ENCODE measurements at places on chromosomes 13 and 19.

- no peak for DNase-seq
Observed at GRCh38 chr19:30877661-30878113, 471.5 kb downstream of the TSHZ3 start.

DNA sequence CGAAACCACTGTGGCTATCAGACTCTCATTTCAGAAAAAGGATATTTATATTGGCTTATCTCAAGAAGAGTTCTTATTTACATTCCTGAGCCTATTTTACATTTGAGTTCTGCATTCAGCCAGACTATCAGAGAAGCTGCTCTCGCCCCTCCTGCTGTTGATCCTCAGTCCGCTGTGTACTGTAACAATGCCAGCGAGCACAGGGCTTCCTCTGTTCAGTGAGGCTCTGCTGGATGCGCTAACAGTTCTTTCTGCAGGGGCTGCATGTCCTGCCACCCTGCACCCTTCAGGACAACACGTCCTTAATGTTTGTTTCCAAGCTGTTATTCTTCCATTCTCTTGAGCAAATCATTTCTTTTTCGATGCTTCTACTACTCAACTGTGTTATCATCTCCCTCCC is 463.7 kb upstream of the SGCG start:
- DNase-seq, result no peak

DNA sequence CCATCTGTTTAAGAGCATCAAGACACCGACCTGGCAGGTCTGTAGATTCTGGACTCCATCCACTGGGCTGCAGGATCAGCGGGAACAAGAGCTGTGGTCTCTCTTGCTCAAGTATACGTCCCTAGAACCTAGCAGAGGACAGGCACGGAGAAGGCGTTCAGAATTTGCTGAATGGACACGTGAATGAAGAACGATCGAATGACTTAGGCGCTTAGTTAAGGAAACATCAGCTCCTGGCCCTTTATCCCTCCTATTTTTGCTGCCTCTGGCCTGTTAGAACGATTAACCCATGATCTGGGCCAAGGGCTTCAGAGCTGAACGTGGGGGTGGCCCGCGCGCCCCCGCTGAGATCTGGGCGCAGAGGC is 953 bp downstream of the DZIP1 start:
- DNase-seq, result no peak

- DNase-seq, result no peak
Observed at GRCh38 chr13:25980255-25980654, 71.6 kb downstream of the SHISA2 start.

DNA sequence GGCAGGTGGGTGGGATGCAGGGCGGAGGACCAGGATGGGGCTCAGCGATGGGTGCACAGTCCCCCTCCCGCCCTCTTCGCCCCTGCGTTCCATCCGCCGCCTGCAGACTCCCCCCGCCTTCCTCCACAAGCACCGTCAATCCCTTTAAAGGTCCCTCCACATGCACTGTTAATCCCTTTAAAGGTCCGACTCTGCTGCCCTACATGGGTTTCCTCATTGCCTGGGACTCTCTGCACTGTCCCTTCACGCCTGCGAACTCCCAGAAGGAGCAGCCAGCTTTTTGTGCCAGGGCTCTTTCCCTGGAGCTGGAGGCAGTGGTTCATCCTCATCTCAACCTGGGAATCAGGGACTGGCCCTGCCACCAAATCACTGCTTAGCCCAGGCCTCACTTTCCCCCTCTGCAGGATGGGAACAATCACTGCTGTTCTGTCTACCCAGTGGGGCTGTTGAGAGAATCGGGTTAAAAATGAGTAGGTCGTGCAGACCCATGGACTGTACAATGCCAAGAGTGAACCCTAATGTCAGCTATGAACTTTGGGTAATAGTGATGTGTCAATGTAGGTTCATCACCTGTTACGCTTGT is 20.4 kb downstream of the ZNF574 start:
- no peak for DNase-seq

DNA sequence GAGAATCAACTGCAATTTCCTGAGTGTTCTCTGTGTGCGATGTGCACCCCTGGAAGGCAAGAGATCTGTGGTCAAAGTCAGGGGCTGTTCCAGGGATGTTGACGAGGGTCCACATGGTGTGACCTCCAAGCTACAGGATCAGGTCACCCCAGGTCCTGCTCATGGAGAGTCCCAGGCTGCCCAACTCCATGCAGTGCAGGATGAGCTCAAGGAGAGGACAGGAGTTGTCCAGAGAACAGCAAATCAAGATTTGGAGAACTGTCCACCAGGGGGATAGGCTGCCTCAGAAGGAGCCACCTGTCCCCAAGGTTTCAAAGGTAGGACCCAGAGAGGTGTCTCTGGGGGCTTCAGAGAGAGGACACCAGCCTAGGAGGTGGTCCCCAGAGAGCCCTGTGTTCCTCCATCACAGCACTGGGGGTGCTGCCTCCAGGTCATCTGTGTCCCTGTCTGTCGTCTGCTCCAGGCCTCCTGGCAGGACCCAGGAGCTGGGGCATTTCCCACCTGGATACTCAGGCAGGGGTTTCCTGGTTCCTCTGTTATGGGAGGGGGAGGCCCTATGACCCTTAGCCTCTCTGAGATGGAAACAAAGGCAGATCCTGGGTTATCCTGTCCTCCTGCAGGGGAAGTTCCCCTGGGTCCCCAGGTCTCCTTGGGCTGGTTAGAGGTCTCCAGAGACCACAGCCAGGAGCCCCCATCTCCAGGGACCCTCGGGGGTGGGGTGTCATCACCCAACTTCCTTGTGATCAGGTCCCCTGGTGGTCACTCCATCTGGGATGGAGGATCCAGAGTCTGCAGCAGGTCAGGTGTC is 2.1 kb upstream of the CEACAM7 start:
- no peak for DNase-seq

- no peak for DNase-seq
Observed at GRCh38 chr13:55577082-55577846, 1563.5 kb upstream of the PRR20A start.

DNA sequence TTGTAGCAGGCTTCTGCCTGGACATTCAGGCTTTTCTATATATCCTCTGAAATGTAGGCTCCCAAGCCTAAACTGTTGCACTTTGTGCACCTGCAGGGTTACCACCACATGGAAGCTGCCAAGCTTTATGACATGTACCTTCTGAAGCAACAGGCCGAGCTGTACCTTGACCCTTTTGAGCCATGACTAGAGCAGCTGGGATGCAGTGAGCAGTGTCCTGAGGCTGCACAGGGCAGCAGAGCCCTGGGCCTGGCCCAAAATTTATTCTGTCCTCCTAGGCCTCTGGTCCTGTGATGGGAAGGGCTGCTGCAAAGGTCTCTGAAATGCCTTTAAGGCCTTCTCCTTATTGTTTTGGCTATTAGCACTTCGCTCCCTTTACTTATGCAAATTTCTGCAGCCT is 23.5 kb upstream of the CD177 start:
- DNase-seq, result no peak

- no peak for DNase-seq
Observed at GRCh38 chr19:48946463-48947257, 8.0 kb upstream of the BAX start.

DNA sequence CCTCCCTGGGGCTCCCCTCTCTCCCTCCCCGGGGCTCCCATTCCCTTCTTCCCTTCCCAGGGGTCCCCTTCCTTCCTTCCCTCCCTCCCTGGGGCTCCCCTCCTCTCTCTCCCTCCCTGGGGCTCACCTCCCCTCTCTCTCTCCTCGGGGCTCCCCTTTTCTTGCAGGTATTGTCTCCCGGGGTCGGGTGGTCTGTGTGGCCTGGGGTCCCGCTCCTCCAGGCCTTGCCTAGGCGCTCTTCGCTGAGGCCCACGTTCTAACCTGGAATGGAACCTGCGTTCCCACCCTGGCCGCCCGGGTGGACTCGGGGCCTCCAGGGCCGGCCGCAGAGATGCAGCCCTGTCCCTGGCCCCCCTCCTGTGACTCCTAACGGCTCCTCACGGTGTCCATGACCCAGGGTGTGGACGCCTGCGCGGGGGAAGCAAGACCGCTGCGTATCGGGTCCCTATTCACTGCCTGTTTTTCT is 940 bp upstream of the DCUN1D2 start:
- no peak for DNase-seq

- DNase-seq, result no peak
Observed at GRCh38 chr19:13902993-13903555, 2.8 kb downstream of the BRME1 start.

- no peak for DNase-seq
Observed at GRCh38 chr13:40192858-40193257, 473.6 kb downstream of the FOXO1 start.

DNA sequence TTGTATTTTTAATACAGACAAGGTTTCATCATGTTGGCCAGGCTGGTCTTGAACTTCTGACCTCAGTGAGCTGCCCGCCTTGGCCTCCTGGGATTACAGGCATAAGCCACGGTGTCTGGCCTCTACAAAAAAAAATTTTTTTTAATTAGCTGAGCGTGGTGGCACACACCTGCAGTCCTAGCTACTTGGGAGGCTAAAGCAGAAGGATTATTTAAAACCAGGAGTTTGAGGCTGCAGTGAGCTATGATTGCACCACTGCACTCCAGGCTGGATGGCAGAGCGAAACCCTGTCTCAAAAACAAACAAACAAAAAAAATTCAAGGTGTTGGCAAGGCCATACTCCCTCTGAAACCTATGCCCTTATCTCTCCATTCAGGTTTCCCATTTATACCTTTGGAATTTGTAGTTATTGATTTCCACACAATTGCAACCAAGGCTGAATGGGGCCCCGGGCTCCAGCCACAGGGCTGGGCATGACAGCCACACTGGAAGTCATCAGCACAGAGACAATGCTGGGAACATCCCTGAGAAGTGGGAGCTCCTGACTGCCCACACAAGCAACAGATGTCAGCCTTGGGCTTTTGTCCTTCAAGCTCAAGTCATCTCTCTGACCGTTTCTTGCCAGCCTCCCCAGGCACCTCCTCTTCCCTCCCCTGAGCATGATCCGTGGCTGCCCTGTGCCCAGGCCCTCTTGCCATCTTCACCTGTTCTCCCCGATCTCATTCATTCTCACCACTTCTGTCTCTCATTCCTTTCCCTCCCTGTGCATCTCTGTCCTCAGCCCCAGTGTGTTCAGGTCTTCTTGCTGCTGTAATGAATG is 27.2 kb upstream of the CALM3 start:
- no peak for DNase-seq

- no peak for DNase-seq
Observed at GRCh38 chr19:38740257-38740592, 4.0 kb downstream of the CAPN12 start.

DNA sequence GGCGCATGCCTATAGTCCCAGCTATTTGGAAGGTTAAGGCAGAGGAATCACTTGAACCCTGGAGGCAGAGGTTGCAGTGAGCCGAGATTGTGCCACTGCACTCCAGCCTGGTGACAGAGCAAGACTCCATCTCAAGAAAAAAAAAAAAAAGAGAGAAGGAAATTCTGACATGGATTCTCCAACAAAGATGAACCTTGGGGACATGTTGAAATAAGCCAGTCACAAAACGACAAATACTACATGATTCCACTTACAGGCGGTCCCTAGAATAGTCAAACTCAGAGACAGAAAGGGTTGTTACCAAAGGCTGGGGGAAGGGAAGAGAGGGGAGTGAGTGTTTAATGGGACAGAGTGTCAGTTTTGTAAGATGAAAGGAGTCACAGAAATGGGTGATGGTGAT is 66.4 kb downstream of the F2RL3 start:
- DNase-seq, result no peak

- no peak for DNase-seq
Observed at GRCh38 chr19:9721861-9722260, 46.7 kb downstream of the ZNF846 start.

DNA sequence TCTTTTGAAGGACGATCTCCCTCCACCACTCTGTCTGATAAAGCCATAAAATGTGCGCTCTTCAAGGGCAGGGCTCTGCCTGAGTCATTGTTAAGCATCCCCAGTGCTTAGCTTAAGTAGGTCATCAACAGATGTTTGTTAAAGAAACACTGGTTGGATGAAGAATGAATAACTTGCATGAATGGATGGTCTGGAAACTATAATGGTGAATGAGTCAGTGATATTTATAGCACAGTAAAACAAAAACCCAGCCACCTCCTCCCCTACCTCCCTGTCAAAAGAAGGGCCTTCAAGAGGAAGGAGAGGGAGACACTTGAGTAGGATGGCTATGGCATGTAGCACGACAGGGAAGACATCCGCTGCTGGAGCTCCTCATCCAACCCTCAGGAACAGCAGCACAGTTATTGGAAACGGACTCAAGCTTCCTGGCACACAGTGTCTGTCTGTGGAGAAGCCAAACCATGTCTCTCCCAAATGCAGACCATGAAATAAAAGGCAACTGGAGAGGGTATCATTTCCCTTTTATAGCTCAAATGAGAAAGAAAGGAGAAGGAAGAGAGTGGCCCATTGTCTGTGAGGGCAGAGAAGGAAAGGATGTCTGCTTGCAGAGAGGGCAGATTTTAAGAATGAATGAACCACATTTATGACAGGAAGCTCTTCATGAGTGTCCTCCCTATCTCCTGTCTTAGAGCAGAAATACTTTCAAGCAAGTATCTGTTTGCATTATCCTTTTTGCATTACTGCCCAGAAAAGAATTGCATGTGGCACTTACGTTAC is 183.5 kb upstream of the UBL3 start:
- DNase-seq, result no peak

GRCh38 chr13:43434191-43434590 is 352.6 kb downstream of the ENOX1 start:
- no peak for DNase-seq

DNA sequence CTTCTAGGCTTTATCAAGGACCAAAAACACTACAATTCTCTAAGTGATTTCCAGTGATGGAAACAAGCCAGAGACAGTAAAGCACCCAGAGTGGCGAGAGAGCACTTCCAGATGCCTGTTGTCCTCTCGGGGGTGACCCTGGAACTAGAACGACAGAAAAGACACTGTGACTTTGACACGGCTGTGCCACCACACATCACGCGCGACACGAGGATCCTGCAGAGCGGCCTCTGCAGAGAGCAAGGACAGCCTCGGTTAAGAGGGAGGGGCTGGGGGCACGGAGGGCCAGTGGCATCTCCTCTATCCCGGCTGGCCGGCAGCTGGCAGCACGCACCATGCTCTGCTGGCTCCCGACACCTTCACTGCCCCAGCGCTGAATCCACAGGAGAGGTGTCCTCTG is 42.3 kb downstream of the SUGP2 start:
- no peak for DNase-seq

DNA sequence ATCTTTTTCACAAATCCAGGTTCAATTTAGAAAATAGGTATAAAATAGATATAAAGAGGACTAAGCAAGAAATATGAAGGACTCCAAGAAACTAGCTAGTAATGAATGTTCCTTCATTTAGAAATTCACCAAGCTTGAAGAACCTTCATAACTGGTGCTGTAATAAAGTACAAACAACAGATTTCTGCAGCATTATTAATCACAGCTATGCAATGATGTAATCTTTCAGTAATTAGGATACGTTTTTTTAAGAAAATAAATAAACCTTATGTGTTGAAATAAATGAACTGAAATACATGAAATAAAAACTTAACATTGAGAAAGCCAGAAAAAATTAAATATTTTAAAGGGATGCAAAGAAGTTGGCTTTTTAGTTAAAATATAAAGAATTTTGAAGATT is 236.1 kb downstream of the RGCC start:
- DNase-seq, result no peak

GRCh38 chr19:44643605-44644401 is at the start of gene PVR:
TSS of gene PVR (plus strand) at chr19:44643910. CDS start at chr19:44644097, 187 bp downstream.
- DNase-seq, result no peak

DNA sequence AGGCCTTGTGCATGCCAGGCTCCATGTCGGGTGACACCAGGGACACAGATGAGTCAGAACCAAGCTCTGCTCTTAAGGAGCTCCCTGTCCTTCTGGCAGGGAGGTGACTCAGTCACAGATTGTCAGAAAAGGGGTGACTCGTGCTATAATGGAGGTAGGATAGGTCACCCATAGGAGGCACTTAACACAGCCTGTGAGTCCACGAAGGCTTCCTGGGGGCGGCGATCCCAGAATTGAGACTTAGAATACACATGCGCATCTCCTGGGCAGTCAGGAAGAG is 19.6 kb downstream of the FUZ start:
- no peak for DNase-seq

Data from stimulated activated CD8-positive, alpha-beta memory T cell treated with anti-CD3 and anti-CD28 coated beads, Interleukin-15, amount 100 ng/mL, for 4 hours (primary cell).